ENCODE measurements at places on chromosomes 4 and X.

GRCh38 chrX:20253232-20253543 lies 13.5 kb downstream of the RPS6KA3 start:
- no peak for DNase-seq

DNA sequence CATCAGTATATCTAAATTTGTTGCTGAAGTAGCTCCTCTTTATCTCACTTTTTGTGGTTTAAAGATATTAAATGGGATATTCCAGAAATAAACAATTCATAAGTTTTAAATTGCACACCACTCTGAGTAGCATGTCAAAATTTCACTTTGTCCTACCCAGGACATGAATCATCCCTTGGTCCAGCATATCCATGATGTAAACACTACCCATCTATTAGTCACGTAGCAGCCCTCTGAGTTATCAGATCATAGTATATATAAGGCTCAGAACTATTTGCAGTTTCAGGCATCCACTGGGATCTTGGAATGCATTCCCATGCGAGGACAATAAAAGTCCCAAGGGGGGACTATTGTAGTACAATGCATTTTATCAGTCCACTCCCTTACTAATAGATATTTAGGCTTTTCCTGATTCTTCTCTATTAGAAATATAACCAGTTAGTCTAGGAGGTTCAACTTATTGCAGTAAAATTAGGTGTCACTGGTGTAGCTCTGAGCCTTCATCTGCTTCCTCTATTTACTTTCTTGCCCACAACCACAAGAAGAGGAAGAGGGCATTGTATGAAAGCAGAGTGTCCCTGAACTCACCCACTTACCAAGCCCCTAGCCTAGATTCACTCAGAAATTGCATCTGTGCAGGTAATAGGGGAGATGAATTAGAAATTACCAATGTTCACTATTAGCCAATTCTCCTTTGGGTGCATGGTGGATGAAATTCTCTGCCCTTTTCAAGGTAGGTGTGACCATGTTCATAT lies 409.8 kb upstream of the GALNT7 start:
- DNase-seq, result no peak

DNA sequence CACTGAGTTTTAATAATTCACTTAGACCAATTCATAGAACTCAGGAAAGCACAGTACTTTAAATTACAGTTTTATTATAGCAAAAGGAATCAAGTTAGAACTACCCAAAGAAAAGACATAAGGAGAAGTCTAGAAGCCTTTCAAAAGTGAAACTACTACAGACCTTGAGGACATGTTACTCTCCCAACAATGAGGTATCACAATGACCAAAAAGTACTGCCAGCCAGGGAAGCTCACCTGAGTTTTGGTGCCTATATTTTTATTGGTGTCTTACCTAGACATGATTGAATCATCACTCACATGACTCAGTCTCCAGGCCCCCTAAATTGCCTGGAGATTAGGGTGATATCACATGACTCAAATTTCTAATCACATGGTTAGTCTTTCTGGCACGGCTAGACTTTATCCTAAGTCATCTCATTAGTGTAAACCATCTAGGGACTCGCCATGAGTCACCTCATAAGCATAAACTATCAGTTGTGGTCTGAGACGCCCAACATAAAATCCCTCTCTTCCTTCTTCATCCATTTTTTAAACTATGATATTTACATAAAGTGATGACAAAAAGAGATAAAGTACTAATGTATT lies 372.3 kb downstream of the TMA16 start:
- no peak for DNase-seq

DNA sequence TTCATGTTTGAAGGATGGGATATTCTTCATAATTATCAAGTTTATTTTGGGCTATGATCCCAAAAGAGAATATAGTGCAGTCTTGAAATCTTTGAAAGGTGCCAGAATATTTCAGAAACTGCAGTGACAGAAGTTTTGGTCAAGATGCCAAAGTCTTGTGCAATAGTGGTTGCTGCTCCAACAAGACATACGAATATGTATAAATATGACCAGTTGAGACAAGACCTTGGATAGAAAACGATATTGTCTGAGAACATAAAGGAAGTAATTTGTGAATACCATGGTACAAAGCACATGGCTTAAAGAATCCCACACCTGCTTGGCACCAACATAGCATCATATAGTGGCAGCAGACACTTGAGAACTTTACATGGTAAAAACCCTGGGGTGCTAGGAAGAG lies 48.6 kb upstream of the AMELX start:
- no peak for DNase-seq

DNA sequence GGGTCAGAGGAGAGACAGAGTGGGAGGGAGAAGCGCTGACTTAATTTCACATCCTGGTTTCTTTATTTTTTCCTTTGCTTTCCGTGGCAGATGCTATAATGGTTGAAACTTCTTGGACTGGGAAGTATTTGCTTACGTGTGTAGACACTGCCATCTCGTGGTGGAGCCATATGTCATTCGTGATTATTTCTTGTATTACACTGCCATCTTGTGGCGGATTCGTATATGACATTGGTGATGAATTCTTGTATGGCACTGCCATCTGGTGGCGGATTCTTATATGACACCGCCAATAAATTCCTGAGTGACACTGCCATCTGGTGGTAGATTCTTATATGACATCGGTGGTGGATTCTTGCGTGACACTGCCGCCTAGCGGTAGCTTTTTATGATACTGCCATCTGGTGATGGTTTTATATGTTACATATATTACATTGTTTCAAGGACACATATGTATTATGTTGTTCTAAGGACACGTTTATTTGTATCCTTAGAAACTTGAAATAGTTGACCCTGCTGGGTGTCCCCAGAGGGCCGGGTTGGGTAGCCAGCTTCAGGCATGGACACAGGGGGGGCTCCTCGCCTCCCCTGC lies 37.3 kb upstream of the CLCN4 start:
- no peak for DNase-seq

DNA sequence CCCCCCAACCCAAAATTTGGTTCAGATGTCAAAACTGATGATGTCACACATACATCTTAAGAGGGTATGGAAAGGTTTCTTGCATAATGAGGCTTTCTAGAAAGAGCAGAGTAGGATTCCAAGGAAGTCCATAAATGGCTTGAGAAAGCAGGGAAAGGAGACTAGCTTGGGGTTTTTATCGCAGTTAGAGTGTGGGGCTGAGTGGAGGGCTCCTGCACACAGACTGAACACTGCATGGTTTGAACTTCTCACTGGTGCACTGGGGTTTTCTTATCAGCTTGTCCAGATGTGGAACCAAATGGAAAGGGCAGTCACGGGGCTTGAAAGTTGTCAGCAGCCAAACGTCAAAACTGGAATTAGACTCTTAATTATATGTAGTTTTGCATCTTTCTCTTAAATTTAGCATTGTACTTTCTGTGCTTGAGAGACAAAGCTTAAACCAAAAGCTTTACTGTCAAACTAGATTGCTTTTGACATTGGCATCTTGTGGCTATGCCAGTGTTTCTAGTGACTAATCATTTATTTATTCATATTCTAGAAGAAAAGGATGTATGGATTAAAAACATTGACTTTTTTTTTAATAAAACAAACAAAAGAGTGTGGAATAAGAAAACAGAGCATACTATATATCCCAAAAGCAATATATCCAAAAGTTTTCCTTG lies 78.3 kb upstream of the STIM2 start:
- DNase-seq, result no peak

- no peak for DNase-seq
Observed at GRCh38 chr4:173704201-173704600, 174.2 kb upstream of the HAND2 start.

DNA sequence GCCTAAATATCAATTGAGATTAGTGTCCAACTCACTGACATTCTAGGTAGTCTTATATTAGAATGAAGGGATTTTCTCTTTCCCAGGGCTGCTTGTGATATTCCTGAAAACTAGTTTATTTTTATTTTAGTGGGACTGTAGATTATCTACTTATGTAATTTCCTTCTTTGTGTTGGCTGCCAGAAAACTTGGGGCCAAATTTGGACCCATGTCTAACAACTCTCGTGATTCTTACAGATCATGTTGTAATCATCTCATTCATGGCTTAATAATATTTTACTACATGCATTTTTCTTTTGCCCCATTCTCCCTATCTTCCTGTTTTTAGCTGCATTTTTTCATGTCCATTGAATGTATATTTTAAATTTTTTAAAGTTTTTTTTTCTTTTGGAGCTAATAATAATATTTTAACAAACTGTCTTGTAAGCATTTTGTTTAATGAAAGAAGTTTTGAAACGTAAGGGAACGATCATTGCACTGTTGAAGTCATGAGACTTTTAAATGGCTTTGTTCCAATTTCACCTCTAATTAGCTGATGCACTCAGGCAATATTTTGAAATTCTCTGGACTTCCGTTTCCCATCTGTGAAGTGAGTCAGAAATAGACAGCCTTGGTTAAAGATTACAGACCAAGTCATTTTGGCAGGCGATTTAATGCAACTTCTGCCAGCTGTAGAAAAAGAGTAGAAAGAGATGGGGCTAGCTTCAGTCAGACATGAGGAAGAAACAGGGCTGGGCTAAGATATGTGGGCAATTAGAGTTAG lies 14.3 kb upstream of the TDO2 start:
- no peak for DNase-seq

- DNase-seq, result no peak
Observed at GRCh38 chr4:14434916-14435315, 567.4 kb upstream of the CPEB2 start.

GRCh38 chr4:166064721-166065120 lies 191.7 kb downstream of the TLL1 start:
- no peak for DNase-seq

- no peak for DNase-seq
Observed at GRCh38 chrX:10828640-10829039, 208.3 kb upstream of the MID1 start.

GRCh38 chr4:12697970-12698369 lies 786.2 kb downstream of the RAB28 start:
- DNase-seq, result no peak

GRCh38 chr4:96675896-96676295 lies 836.0 kb downstream of the PDHA2 start:
- DNase-seq, result no peak

GRCh38 chrX:22739276-22739675 lies 260.5 kb upstream of the DDX53 start:
- DNase-seq, result no peak

- no peak for DNase-seq
Observed at GRCh38 chr4:94523033-94523580, 71.4 kb downstream of the PDLIM5 start.

DNA sequence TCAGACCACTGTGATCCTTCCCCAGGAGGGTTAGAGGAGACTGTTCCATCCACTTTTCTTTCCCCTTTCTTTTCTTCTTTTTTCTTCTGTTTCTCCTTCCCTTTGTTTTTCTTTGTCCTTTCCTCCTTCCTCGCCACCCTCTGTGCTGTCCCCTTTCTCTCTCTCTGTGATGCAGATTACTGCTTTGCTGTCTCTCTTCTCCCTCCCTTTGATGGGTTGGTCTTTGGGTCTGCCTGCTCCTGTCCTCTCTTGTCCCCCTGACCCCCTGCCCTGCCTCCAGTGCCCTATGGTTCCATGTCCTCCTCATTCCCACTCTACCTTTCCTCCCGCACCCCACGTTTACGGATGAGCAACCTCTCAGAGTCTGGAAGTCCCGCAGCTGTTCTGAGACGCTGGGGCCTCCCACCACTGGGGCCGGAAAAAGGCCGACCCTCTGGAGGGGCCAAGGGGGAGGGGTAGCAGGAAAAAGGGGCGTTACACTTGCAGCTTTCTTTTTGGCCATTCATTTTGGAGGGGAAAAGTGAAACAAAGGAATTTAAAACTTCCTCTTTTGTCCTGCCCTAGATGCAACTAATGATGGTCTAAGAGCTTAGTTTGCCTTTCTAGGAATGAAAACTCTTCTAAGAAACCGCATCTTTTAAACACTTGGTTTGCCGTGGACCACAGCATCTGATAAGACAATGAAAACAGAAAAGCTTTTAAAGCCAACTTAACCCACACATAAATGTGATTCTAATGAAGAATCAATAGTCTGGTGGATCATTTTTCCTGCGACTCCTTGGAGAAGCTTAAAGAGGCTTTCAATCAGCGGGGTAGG lies 24.5 kb upstream of the TSR2 start:
- DNase-seq, result no peak

DNA sequence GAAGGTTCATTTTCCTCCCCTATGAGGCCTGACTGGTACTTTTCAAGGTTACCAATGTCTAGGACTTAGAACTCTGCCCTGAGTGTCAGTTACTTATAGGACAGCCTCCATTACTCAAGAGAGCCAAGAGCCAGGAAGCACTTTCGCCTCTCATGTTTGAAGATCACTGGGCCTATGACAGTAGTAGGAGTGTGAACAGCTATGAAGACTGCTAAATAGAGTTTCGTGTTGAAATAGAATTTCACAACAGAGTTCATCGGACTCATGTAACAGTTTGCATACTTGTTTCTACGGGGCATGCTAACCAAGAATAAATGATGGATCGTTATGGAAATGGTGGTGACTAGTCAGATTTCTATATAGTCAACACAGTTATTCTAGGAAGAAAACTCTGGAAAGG lies 97.8 kb upstream of the GPC4 start:
- DNase-seq, result no peak

DNA sequence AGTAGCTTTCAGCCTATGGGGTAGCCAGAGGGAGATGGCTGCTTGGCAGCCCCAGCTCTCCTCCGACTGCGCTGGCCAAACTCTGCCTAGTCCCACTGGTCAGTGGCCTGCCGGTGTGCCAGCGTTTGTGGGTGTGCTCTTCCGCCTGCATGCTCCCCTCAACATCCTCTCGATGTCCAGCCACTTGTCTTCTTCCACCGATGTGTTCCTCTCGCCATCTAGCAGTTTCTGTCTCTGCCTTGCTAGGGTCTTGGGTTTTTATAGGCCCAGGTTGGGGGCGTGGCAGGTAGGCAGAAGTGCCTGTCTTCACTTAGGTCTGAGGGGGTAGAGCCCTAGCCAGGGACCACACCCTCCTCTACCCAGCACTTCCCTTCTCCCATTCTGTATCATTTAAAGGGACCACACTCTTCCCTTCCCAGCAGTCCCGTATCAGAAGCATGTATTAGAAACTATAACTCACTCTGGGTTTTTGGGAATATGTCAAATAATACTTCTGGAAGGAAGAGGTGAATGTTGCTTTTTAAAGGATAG lies 124.4 kb downstream of the KDM6A start:
- no peak for DNase-seq

DNA sequence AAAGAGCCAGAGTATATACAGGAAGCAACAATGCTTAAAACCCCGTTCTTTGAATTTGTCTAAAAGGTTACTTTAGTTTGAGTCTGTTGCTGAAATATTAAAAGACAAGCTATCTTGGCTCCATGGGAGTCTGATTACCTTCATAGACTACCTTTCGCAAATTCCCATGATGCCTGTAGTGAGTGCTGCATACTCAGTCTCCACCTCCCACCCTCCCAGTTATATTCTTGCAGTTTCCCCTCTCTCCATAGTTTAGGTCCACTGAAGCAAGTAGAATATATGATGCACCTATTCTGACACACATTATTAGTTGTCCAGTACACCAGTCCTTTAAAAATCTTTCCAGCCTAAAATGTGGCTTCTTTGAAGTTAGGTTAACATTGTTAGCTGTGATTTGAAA lies 2.4 kb downstream of the CNKSR2 start:
- DNase-seq, result no peak

- no peak for DNase-seq
Observed at GRCh38 chr4:39237179-39237578, 54.9 kb downstream of the WDR19 start.

All from 8988T (cell line).